Transverse colon (tissue), 4 donors: ENCODE measurements at places on chromosomes 7 and 10. TPM values are rescaled to one million over a fixed set of nuclear protein-coding genes. Genes with fewer than 3 reads are reported as not detected.

GRCh38 chr7:18505870-18506460 lies 10.4 kb downstream of the HDAC9 start:
- H3K4me1 ChIP-seq: peaks cover 16% of the 10 kb centered on the region
- H3K27ac ChIP-seq: peak overlapping the region; percentile 24
- no peaks in the 10 kb centered on the region for H3K27me3 ChIP-seq
- DNase-seq: no peak
- H3K4me3 ChIP-seq: no peak overlapping the region

RGR gene
- 1.1 TPM for total RNA-seq

GRCh38 chr7:105209433-105209832 lies 179.3 kb downstream of the SRPK2 start:
- peaks cover 24% of the 10 kb centered on the region for H3K4me1 ChIP-seq
- H3K27ac ChIP-seq: no peak overlapping the region
- no peak overlapping the region for H3K4me3 ChIP-seq
- H3K36me3 ChIP-seq: no peaks in the 10 kb centered on the region

GRCh38 chr10:93406364-93407145 lies 75.6 kb downstream of the MYOF start:
- DNase-seq: no peak
- H3K27ac ChIP-seq: peak overlapping the region; percentile 28
- no peaks in the 10 kb centered on the region for H3K36me3 ChIP-seq
- no peaks in the 10 kb centered on the region for H3K27me3 ChIP-seq

DNA sequence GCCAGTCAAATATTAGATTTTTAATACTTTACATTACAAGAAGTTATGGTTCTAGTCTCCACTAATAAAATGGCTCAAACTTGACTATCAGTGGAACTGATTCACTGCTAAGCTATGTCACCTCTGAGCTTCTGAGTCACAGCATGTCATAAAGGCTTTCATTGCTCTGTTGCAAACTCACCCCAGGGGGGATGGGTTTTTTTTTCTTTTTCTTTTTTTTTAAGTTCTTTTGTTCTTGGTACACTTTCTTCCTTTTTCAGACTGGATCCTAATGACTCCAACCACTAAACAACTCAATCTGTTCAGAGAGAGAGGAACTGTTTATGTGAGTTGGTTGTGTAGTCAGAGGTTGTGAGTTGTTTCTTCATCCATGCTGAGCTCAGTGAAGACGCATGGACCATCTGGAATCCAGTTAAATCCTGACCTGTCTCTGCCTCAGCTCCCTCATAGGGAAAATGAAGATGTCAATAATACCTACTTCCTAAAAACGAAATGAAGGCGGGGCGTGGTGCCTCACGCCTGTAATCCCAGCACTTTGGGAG lies 11.0 kb downstream of the MYOF start:
- H3K27ac ChIP-seq: peak overlapping the region; percentile 84
- H3K27me3 ChIP-seq: no peaks in the 10 kb centered on the region
- DNase-seq: no peak
- no peaks in the 10 kb centered on the region for H3K36me3 ChIP-seq
- no peak overlapping the region for H3K4me3 ChIP-seq

GRCh38 chr7:94514917-94515316 lies 5.3 kb downstream of the CASD1 start:
- H3K27me3 ChIP-seq: no peaks in the 10 kb centered on the region
- no peak overlapping the region for H3K4me3 ChIP-seq
- H3K27ac ChIP-seq: peak overlapping the region; percentile 96
- peaks cover 42% of the 10 kb centered on the region for H3K4me1 ChIP-seq
- DNase-seq: no peak

DNA sequence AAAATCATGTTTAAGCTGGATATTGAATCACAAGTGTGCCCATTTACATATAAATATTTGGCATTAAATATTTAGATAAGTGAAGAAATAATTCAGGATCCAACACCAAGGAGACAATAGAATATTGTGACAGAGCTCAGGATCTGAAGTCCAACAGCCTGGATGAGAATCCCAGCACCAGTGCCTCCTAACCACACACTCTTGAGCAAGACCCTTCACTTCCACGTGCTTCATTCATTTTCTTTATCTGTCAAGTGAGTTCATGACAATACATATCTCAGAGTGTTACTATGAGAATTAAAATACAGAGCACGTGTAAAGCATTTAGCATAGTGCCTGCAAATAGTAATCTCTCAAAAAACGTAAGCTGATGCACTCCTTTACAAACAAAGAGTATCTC lies 78.4 kb upstream of the IKZF1 start:
- H3K27ac ChIP-seq: no peak overlapping the region
- H3K4me1 ChIP-seq: no peaks in the 10 kb centered on the region
- H3K4me3 ChIP-seq: no peak overlapping the region
- DNase-seq: no peak
- no peaks in the 10 kb centered on the region for H3K36me3 ChIP-seq
- no peaks in the 10 kb centered on the region for H3K27me3 ChIP-seq
